Stimulated activated CD8-positive, alpha-beta memory T cell treated with anti-CD3 and anti-CD28 coated beads, Interleukin-12 subunit alpha, Interleukin-12 subunit beta, amount 100 ng/mL, for 1 hour (primary cell): ENCODE measurements at places on chromosomes 16 and 17.

DNA sequence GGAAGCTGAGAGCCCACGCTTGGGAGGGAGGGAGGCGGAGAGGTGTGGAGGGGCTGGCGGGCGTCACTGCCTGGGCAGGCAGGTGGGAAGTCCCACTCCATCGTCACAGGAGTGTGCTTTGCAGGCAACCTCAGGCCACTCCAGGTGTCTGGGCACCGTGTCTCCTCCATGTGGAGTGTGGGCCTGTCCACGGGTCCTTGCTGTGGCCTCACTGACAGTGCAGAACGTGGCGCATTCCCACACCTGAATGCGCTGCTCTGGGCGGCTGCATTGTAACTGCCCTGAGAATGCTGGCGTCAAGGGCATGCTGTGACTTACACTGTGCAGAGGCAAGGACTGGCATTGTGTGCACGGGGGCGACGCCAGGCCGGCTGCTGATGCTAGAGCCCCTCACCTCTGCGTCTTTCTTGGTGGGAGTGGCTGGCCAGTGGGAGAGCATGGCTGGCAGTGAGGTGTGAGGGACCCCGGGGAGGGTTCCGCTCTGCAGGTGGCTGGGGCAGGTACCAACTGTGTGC is 66.4 kb downstream of the BANP start:
- DNase-seq: no peak

DNA sequence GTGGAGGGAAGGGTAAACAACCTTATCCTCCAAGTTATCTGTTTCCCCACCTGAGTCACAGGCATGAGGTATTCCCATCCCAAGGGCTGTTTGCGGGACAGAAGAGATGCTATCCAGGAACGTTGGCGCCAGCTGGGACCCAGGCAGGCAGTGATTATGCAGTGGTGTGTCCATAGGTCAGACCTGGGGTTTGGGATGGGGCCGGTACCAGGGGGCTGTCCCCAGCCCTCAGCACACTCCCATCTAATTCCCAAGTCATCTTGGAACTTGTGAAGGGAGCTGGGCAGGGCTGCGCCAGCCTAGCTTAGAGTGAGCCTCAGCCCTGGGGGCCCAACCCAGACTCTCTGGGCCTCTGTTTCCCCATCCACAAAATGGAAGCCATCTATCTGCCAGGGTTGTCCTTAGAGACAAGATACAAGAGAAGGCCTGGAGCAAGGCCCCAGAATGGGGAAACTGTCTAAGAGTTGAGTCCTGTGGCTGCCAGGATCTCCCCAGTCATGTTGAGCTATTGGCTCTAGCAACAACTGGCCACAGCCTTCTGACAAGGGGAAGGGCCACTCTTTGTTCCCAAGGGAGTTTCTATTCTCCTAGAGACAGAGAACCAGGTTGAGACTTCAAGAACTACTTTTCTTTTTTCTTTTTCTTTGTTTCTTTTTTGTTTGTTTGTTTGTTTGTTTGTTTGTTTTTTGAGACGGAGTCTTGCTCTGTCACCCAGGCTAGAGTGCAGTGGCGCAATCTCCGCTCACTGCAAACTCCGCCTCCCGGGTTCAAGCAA is 9.8 kb upstream of the JUP start:
- no peak for DNase-seq

- no peak for DNase-seq
These were observed 21.1 kb downstream of the PIPOX start for GRCh38 chr17:29063992-29064391.

DNA sequence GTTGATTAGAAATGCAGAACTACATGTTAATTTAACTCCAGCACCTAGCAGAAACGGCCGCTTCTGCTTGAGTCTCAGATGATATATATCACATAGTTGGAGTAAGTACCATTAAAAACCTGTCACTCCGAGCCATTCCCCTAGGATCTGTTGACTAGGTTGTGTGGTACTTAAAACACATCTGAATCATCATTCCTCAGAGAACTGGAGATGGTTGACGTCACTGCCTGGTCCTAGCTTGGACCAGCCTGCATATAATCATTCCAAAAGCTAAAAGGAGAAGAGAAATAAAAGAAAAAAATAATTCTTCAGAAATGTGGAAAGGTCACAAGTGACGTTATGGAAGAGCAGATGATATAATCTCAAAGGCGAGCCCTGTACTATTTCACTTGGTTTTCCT is 31.3 kb upstream of the RASL10B start:
- DNase-seq: no peak

DNA sequence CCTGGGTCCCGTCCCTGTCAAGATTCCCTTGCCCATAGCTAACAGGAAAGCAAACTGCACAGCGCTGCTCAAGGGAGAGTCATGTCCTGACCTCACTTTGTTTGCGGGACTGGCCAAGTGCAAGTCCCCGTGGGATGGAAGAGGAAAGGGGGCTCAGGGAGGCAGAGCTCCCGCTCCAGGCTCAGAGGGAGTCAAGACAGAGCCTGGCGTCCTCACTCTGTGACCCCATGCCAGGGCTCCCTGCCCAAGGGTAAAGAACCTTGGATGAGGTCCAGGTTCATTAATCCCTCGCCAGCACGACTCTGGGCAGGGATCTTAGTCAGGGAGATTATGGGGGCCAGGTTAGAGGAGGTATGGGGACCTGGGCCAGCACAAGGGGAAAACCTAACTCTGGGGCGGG is 51.5 kb upstream of the CBX4 start:
- no peak for DNase-seq

DNA sequence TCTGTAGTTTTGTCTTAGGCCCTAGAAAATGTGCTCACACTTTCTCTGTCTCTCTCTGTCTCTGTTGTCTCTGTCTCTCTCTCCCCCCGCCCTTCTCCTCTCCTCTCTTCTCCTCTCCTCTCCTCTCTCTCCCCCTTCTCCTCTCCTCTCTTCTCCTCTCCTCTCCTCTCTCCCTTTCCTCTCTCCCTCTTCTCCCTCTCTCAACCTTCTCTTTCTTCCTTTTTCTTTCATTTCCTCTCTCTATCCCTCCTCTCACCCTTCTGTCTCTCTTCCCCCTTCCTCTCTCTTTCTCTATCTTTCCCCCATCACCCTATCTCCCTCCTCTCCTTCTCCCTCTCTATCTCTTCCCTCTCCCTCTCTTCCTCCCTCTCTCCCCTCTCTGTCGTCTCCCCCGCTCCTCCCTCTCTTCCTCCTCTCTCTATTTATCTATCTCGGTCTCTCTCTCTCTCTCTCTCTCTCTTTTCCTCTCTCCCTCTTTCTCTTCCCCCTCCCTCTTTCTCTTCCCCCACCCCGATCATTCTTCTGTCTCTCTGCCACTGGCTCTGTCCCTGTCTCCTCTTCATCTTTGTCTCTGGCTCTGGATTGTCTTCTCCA is 107.2 kb upstream of the C16orf82 start:
- no peak for DNase-seq

- no peak for DNase-seq
These were observed 358.6 kb upstream of the ASIC2 start for GRCh38 chr17:33651686-33652085.

DNA sequence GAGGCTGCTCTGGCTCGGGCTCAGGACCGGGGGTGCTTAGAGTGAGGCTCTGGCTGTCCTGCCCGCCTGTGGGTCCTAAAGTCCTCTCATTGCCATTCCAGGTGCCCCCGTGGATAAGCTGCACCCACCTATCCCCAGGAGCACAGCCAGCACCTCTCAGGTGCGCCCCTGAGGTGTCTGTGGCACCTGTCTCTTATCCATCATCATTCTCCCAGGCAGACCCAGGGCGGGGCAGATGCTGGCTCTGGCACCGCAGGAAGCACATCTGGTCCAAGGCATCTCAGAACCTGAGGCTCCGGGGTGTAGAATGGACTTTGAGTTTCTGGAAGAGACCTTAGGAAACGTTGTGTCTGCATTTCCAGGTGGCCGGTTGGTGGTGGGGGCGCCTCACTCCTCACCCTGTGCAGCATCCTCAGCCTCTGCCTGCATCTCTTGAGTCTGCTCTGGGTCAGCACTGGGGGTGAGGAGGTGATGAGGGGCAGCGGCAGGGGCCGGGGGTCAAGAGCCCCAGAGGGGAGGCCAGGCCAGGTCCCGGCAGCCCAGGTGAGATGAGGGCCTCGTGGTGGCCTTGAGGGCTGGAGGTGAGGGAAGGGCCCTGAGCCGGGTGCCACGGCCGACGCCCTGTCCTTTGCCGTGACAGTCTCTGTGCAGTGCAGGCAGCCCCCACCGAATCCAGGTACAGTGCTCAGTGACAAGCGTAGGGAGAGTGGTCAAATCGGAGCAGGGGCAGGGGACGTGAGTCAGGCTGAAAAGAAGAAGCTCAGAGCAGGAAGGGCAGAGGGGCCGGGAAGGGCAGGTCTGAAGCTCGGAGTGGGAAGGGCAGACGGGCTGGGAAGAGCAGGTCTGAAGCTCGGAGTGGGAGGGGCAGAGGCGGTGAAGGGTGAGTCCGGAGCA is 173.5 kb downstream of the NPIPB11 start:
- no peak for DNase-seq

- DNase-seq: no peak
These were observed 185.3 kb downstream of the ZNF423 start for GRCh38 chr16:49670627-49671026.

- no peak for DNase-seq
These were observed 1.6 kb upstream of the PKMYT1 start for GRCh38 chr16:2981899-2982250.

GRCh38 chr17:35460354-35460851 is 11.8 kb upstream of the SLFN13 start:
- DNase-seq: peak; percentile 25

GRCh38 chr17:72518753-72519597 is 398.2 kb downstream of the SOX9 start:
- DNase-seq: no peak
